ENCODE measurements at places on chromosomes 13 and 19.

GRCh38 chr19:51503286-51503817 is 1.8 kb upstream of the SIGLEC12 start:
- no peak for DNase-seq

GRCh38 chr19:43936188-43936587 is 1.1 kb upstream of the ZNF45 start:
- no peak for DNase-seq

GRCh38 chr19:5403968-5404640 is 51.1 kb upstream of the ZNRF4 start:
- DNase-seq, result peak; percentile 82

GRCh38 chr13:36919833-36920615 is at the start of gene SMAD9:
TSS of gene SMAD9 (minus strand) at chr13:36920238. CDS start at chr13:36879689, 40,549 bp downstream.
- DNase-seq, result peak; percentile 66

DNA sequence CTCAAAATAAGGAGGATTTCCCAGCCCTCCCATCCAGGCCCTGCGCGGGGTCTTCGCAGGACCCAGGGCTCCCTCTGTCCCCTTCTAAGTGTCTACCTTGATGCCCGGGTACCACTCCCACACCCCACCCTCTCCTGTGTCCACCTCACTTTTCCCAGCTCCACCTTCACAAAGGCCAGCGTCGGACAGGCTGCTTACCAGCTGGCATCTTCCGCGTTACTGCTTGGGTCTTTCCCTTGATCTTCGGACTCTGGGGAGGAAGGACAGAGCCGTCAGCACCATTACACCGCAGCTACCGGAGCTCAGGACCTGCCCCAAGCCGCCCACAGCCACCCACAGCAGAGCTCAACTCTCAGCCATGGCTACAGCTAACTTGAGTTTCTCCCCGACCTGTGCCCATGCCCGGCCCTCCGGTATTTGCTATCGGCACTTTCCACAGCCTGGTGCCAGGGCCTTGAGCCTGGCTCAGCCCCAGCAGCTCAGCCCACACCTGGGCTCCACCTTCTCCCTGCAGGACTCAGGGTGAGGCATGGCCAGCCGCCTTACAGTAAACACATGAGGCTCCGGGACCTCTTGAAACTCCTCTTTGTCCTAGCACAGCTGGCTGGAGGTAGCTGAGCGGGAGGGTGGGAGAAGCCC is 3.8 kb downstream of the C13orf46 start:
- no peak for DNase-seq

DNA sequence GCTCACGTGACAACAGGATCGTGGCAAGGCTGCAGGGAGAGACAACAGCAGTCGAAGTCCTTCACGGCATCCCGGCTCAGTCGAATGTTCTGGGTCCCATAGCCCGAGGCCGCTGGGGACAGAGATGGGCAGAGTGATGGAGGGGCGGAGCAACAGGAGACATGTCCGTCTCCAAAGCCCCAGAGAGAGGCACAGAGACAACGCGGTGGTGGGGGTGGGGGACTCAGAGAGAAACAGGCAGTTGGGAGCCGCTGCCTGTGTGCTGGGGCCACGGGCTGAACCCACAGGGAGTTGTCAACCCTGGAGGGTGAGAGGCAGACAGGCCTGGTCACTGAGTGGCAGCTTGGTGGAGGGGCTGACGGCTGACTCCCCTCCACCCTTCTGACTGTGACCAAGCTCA is 20.4 kb downstream of the NOSIP start:
- no peak for DNase-seq

- no peak for DNase-seq
These were observed 60.8 kb downstream of the AP1M1 start for GRCh38 chr19:16258440-16258903.

DNA sequence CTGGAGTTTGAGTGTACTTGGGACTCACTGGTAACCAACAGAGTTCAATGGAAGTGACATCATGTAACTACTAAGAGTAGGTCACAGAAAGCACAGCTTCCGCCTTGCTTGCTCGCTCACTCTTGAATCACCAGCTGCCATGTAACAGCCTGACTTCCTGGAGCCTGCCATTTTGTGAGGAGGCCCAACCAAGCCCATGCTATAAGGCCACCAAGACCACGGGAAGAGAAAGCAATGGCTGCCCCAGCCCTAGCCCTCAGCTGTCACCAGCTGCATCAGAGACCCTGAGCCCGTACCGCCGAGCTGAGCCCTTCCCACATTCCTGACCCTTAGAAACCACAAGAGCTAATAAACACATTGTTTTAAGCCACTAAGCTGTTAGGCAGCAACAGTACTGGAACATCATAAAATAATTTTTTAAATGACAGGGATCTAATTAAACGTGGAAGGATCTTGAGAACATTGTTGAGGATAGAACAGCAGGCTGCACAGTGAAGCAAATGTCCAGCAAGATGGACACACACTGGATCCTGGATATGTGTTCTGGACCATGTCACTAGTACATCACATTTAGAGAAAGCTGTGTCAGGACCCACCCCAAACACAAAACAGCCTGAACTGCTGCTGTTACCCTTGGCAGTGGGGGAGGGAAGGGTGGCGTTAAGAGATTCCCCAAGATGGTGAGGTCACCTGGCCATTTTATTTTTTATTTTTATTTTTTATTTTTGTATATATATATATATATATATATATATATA is 21.7 kb upstream of the LDLR start:
- no peak for DNase-seq

DNA sequence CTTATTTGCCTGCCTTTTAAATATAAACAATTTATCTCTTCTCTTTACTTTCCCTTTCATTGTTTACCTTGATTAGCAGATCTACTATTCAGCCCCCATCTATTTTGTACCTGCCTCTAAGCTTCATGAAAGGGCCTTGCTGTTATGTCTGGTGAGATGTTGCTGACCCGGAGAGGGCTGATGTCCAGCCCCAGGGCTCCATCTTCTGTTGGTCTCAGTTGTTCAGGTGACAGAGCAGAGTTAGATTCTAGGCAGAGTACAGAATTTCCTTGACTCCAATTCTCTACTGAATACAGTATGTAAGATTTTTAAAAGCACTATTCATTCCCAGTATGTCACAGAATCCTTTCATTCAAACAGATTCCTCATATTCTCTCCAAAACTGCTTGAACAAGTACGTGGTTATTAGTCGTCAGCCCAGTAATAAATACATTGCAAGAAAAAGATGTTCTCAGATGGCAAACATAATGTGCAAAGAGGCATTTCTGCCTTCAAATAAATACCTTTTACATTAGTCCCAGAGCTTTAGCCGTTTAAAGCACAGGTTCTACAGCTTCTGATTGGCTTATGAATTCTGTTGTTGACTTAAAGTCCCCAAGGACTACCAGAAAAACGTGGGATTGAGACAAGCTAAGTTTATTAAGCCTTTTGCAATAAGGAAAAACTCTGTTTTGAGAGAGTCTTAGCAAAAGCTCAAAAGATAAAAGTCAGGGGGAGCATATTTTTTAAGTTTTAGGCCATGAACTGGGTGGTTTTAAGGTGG is 159.1 kb downstream of the GPC5 start:
- DNase-seq, result no peak

DNA sequence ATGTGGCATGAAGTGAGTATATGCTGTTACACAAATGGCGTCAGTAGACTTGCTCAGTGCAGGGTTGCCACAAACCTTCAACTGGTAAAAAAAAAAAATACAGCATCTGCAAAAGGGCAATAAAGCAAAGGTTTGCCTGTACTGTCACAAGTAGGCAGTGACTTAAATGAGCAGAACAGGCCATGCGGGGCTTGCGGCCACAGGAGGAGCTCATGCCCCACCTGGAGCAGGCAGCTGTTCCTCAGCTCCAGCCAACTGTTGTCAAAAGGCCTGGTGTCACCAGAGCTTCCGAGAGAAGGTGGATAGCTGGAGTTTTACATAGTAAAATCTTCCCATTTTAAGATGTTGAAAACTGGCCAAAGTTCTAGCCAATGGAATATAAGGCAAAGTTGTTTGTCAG is 7.7 kb downstream of the ATP7B start:
- no peak for DNase-seq

DNA sequence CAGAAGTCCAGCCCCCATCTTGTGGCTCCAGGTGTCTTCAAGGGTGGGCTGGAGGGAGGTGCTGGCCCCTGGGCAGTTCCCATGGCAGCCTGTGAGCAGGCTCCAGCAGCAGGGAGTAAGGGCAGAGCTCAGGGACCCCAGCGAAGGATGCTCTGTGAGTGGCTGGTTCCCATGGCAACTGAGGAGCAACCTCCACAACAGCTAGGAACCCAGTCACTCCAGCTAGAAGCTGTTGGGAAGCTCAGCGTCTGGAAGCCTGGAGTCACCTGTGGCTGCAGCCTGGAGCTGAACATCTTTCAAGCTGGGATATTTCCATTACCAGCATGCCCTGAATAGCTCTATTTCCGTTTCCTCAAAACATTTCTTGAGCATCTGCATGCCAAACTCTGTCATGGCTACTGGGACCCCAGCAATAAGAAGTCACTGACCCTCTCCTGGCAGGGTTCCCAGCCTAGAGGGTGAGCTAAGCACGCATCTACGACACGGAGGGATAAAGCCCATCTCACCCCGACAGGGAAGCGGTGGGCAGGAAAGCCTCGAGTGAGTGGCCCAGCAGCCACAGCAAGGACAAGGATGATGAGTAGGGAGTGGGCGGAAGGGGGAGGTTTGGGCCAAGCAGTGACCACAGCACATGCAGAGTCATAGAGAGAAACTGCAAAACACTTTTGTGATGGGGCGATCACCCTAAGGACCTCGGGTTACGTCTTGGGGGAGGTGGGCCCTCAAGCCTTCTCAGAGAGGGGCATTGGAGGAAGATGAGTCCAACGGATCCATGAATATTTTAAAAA is 52.6 kb downstream of the ALOX5AP start:
- DNase-seq, result no peak

DNA sequence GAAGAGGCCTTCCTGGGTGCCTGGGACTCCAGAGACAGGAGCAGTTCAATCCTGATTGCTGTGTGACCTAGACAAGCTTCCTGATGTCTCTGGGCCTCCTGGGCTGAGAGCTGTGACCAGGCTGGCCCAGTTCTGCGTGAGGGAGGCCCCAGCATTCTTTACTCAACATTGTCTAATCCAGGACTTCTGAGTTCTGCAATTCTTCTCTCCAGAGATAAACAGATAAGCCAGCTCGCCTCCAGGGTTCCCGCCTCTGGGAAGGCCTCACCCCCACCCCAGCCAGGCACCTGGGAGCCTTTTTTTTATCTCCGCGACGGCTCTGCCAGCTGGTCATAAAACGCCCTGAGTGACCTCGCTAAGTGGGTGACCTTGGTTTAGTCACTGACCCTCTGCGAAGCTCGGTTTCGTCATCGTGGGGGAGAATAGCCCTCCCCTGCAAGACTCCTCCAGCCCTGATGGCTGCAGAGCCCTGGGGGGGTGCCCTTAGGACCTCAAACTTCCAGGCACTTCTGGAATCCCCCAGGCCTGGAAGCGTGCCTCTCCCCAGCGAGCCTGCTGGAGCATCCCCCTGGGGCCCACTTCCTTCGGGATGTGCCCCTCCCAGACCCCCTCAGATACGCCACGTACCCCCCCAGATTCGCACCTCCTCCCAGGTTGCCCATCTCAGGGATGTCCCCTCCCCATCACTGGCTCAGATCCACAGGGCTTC is 1.9 kb downstream of the SULT2B1 start:
- peak; percentile 70 for DNase-seq

- no peak for DNase-seq
These were observed 492.4 kb downstream of the DACH1 start for GRCh38 chr13:71374471-71375049.

GRCh38 chr13:112990783-112991182 is 21.8 kb downstream of the MCF2L start:
- no peak for DNase-seq

DNA sequence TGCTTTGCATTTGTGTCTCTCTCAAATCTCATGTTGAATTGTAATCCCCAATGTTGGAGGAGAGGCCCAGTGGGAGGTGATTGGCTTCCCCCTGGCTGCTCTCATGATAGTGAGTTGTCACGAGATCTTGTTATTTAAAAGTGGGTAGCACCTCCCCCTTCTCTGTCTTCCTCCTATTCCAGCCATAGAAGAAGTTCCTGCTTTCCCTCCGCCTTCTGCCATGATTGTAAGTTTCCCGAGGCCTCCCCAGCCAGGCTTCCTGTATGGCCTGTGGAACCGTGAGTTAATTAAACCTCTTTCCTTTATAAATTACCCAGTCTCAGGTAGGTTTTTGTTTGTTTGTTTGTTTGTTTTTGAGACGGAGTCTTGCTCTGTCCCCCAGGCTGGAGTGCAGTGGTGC is 3.8 kb downstream of the LILRA4 start:
- no peak for DNase-seq

- peak; percentile 59 for DNase-seq
These were observed 263 bp downstream of the RHPN2 start for GRCh38 chr19:33064458-33064791.

- peak; percentile 72 for DNase-seq
These were observed 87.1 kb upstream of the STK24 start for GRCh38 chr13:98664047-98664446.

DNA sequence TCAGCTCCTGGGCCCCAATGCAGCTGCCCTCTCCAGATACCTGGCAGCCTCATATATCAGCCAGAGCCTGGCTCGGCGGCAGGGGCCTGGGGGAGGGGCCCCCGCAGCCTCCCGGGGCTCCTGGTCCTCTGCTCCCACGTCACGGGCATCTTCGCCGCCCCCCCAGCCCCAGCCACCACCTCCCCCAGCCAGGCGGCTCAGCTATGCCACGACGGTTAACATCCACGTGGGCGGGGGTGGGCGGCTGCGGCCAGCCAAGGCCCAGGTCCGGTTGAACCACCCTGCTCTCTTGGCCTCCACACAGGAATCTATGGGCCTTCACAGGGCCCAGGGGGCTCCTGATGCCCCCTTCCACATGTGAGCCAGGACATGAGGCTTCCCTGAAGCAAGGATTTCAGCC is 10.8 kb downstream of the RPS16 start:
- no peak for DNase-seq

GRCh38 chr13:105047676-105048295 is 1487.7 kb downstream of the EFNB2 start:
- no peak for DNase-seq

GRCh38 chr19:18951721-18952281 is 10.8 kb upstream of the HOMER3 start:
- DNase-seq, result no peak

GRCh38 chr13:29438769-29439168 is 156.7 kb downstream of the SLC7A1 start:
- no peak for DNase-seq

DNA sequence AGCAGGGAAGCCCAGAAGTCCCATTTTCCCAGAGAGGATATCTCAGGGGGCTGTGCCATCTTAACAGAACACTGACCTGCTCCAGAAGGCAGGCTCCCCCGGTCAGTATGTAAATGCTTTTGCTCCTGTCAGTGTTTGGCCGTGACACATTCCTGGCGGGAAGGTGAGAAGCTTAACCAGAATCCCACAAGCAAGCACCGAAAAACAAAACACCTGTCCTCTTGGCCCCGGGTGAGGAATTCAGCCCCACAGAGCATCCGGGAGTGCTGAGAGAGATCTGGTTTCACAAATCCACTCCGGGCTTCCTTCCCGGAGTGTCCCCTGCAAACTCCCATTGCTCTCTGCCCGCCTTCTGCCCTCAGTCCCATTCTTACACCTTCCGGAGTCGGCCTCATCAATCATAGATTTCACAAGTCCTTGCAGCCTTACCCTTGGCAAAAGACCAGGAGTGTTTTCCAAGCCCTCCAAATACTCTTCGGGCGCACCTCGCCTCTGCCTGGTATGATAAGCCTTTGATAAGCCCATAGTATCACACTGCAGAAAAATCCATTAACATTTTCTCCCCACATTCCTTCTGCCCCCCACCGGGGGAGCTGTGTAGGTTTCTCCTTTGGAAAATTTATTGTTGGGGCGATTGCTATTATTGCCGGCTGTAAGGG is 12.2 kb downstream of the TPM4 start:
- DNase-seq, result no peak

GRCh38 chr13:107874456-107874855 is 340.9 kb downstream of the LIG4 start:
- no peak for DNase-seq

- no peak for DNase-seq
These were observed 1.1 kb downstream of the MIER2 start for GRCh38 chr19:343451-343931.
